ENCODE measurements at places on chromosomes 4 and X.

GRCh38 chr4:38332699-38333098 lies 331.3 kb upstream of the KLF3 start:
- no peak for DNase-seq

DNA sequence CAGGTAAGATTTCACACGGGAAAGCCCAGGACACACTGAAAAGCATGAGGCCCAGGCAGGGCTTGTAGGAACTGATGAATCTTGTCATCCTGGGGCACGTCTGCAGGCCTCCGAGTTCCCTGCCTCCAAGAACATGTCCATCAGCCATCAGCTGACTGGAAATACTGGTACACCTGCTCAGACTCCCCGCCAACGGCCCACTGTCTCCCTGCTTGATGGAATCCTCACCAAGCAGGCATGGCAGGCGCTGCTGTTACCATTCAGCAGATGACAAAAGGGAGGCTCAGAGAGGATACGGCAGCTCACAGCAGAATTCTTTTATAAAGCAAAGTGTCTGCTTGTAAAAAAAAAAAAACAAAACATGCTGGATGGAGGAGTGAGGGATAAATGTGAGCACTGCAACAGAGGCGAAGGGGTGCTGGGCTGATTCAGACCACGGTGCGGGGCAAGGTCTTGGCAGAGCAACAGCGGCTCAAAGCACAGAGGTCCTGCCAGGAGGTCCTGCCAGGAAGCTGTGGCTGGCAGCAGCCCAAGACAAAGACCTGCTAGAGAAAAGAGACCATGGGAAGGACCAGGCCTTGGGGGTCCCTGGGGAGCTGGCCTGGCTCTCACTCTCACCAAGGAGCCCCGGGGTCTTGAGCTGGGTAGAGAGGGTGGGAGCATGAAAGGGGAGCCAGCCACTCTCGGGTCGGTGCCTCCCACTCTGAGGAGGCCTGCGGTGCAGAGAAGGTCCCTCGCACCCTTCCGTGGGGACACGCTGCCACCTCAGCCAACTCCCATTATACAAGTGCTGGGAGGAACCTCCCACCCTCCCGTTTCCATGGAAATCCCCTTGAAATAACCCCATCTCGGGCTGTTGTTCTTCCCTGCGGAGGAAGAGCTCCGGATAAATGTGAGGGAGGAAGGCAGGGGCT lies 25.6 kb downstream of the PPP2R2C start:
- DNase-seq, result no peak

DNA sequence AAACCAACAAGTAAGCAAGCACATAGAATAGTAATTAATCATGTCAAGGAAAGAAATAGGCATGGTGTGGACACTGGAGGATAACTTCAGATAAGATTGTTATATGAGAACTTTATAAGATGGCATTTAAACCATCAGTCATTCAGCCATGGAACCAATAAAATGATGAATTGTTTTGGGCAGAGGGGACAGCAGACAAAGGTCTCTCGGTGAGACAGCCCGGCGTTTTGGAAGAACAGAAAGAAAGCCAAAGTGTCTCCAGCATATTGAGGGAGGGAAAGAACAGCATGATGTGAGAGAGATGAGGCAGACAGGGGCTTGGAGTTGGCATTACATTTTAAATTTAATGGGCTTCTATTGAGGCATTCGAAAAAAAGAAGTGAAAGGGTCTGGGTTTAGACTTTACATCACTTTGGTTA lies 883 bp upstream of the PPM1K start:
- no peak for DNase-seq

DNA sequence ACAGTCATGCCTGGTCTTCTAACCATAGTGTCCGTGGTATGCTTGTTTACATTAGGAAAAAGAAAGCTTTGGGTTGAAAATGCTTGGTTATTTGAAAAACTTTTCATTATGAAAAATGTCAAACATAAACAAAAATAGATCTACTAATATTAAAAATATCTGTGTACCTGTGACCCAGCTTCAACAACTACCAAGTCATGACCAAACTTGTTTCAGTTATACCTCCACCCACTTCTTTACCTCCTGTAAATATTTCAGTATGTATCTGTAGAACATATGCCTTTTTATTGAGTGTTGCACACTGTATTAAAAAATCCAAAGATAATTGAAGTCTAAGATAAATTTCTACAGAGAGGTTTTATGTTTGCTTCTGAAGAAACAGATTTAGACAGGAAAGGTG lies 153.7 kb upstream of the GYPA start:
- DNase-seq, result no peak

DNA sequence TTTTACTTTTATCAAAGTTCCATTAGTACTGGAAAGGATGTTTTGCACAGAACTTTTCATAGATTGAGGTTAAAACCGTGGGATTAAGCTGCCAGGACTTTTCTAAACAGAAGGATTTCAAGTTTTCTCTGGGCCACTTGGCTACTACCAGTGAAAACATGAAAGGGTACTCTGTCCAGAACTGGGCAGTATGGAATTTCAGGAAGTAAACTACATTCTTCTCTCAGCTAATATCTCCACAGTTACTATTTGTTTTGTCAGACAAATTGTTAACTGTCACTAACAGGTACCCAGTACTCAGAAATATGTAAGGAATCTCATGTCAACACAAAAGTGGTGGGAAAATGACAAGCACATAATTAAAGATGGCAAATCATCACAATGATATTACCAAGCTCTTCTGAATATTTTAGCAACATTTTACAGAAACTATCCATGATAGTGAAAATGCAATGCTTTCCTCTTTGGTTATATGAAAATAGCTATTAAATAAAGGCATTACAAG lies 454.4 kb downstream of the C4orf33 start:
- DNase-seq, result no peak

- DNase-seq, result no peak
Measured at GRCh38 chr4:115515366-115515765, 401.9 kb upstream of the NDST4 start.

DNA sequence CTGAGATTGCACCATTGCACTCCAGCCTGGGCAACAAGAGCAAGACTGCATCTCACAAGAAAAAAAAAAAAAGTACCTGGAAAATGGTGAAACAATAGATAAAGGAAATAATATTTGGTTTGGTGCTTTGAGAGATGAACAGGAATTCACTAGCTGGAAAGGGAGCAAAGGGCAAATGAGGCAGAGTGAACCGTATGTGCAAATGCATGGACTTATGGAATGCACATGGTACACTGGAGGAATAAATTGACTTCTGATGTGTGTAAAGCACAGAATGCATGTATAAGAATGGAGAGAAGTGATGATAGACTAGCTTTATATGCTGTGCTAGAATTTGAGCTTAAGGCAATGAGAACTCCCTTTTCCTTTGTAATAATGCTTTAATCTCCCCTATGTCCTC lies 413.3 kb downstream of the SPRY1 start:
- DNase-seq, result no peak

DNA sequence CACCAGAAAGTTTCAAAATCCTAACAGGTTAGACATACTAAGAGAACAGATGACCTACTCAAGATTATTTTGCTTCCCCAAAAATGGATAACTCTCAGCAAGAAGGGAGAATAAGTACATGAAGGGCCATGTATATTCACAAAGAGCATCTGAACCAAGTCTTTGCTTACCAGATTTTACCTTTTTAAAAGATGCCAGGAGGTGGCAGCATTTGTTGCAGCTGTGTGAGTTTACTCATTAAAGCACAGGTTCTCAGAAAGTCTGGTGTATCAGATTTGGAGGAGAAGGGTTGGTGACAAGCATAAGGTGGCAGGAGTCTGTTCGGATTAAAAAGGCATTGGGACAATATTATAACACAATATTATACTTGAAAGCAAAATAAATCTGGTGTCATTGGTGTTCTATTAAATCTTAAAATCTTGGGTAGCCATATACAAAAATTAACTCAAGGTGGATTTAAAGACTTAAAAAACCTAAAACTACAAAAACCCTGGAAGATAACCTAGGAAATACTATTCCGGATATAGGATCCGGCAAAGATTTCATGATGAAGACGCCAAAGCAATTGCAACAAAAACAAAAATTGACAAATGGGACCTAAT lies 51.3 kb upstream of the NFKB1 start:
- peak; percentile 21 for DNase-seq

DNA sequence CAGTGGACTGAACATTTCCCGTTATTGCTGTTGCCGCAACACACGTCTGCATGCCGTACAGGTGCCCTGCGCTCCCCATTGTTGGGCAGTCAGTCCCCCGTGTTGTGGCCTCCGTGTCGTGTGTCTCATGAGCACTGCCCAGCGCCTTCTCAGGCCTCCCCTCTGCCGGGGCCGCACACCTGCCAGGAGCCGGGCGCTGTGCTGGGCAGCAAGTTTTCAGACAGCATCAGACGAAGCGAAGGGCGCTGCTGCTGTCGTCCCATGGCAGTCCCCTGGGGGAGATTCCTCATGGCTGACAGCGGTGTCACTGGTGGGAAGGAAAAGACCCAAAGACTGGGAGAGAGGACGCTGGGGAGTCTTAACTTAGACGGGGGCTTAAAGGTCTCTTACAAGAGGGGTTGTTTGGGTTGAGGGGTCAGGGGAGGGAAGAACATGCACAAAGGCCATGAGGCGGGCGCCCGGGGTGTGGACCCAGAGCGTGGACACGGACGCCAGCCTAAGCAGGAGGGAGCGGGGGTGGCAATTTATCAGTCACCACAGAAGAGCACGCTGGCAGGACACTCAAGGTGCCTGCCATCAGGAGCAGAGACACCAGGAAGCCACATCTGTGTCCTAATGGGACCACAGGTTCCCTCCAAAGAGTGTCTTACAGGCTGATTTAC lies 47.3 kb downstream of the RGS12 start:
- DNase-seq, result no peak

- DNase-seq, result no peak
Measured at GRCh38 chr4:77843628-77844027, 19.0 kb upstream of the MRPL1 start.

GRCh38 chr4:74522251-74522991 lies 77.5 kb downstream of the AREG start:
- DNase-seq, result no peak

DNA sequence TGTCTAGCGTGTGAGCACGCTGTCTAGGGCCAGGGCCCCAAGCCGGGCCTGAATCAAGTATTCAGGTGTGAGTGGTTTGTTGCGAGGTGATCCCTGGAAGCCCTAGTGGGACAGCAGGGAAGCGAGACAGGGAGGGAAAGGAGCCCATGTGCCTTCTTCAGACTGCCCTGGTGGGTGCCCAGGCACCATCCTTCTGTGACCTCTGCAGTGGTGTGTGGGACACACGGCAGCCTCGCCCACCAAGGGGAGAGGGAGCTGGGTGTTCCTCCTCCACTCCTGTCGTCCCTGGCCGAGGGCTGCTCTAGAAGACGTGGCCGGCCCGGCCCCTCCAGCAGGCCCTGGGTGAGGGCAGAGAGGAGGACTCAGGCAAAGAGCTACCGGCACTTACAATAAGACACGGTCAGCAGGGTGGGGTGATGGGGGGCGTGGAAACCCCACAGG lies 47.4 kb downstream of the HTRA3 start:
- DNase-seq, result no peak
